ENCODE measurements at places on chromosomes 2 and 18. TPM values are rescaled to one million over a fixed set of nuclear protein-coding genes. Genes with fewer than 3 reads are reported as not detected.

DNA sequence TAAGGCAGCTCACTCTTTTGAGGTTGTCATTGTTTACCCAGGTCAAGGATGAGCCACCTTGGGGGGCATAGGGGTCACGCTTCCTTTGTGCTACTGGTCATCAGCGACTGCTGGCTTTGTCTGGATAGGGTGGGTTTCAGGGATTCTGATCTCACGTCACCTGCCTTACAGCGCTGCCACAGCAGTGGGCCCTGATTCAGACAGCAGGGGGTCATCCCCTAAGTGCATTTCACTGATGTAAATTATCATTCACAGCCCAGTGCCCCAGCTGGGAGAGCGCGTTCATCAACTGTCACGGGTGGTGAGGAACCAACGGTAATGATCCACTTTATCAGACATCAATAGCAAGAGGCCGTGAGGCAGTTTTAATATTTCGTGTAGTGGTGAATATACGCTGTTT lies 291.2 kb downstream of the NEDD4L start:
- DNase-seq = no peak

DNA sequence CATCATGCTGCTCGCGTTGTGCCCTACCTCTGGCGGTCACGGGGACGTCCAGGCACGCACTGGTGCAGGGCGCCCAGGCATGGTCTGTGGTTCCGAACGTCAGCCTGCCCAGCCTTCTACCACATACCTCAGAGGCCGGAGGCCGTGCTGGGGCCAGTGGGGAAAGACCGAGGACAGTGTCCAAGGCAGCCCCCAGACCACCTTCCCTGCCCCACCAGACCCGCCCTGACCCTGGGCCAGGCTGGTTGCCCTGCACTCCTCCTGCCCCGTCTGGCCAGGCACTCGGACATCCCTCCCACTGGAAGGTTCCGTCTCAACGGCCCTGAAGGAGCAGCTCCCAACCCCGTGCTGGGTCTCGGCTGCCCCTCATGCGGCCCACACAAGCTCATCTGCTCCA lies 32.8 kb downstream of the SLC66A2 start:
- peak; percentile 11 for DNase-seq

DNA sequence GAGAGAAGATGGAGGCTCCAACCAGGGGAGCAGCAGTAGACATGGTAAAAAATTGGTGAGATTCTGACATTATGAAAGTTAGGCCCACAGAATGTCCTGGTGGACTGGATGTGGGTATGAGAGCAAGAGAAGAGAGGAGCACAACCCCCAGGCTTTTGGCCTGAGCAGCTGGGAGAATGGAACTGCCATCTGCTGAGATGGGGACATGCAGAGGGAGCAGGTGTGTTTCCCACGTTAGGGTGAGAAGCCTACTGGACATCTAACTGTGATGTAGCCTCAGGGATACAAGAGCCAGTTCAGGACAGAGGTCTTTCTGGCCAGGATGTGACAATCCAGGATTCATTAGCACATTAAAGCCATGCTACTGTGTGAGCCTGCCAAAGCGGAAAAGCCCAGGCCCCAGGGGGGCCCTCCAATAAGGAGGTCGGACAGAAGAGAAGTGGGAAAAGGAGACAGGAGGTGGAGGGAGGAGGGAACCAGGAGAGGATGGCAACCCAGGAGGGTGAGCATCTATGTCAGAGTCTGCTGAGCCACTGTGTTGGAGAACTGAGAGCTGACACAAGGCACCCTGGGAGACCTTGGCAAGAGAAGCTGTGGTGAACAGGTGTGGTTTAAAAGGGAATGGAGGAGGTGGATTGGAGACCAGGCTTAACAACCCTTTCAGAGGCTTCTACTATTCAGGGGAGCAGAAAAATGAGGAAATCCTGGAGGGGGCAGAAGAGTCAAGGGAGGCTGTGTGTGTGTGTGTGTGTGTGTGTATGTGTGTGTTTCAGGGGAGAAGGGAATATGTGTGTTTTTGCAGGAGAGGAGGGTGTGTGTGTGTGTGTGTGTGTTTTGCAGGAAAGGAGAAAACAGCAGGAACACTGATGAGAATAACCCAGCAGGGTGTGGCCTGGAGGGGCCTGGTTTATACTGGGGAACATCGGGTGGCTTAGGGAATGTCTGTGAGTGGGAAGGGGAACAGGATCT lies 10.5 kb downstream of the CYB5A start:
- DNase-seq = no peak

GRCh38 chr2:128734521-128735295 lies 416.0 kb upstream of the HS6ST1 start:
- DNase-seq = peak; percentile 52

DNA sequence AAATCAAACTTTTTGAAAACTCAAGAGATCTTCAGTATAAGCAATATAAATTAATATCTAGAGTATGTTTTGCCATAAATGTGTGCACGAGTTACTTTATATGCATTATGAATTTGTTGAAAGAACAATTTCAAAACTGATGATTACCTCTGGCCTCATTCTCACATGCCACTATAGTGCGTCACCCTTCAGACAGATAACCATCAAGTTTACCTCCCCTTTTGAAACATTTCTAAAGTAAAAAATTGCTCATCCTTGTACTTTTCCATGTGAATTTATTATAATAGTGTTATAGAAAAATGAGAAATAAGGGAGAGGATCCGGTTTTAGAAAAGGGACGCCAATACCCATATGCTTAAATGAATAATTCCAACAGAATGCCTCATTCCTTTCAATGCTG lies 38.3 kb downstream of the ZEB2 start:
- no peak for DNase-seq

DNA sequence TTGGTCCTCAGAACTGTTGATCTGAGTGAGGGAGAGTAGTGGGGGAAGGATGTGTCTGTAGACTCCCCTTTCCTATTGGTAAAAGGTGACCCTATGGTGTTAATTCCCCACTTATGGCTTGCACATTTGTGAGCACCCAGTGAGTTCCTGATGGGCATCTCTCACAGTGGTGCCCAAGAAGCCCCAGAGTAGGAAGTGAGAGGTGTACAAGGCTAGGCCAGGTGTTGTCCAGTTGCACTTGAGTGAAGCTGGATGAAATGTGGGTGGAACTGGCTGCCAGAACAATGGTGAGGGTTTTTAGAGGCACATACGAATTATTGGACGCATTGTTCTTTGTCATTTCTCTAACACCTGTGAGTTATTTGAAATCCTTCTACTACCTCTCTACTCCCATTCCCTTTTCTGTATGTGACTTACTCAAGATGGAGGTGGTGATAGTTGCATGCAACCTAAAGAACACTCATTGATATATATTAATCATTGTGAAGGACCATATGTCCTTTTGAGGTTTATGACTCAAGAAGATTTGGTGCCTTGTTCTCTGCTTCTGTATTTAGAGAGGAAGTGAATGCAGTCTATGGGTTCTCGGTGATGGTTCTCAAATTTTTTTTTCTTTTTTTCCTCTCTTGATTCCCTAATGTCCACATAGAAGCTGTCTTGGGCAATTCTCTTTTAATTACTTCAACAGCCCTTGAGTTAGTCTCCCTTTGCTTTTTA lies 162.7 kb downstream of the FSHR start:
- DNase-seq = no peak

DNA sequence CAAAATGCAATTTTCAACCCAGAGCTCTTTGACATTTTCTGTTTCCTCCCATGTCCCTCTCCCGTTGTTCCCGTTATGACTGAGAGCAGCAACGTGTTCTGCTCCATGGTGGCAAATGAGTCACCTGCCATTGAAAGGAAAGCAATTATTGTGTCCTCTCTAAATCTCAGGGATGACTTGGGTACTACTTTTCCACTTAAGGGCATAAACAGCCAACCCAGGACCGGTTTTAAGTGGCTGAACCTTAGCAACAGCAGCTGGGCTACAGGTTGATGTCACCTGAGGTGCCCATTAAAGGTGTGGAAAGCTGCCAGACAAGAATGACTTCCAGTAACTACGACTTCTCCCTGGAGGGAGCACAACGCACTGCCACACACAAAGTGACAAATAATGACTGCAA lies 236.8 kb downstream of the NCKAP5 start:
- no peak for DNase-seq

GRCh38 chr2:230798769-230799399 lies 65.9 kb upstream of the ITM2C start:
- no peak for DNase-seq

- DNase-seq = no peak
These were observed 3.8 kb upstream of the CNNM4 start for GRCh38 chr2:96756788-96757476.

GRCh38 chr2:145321344-145321743 lies 801.4 kb upstream of the ZEB2 start:
- no peak for DNase-seq

DNA sequence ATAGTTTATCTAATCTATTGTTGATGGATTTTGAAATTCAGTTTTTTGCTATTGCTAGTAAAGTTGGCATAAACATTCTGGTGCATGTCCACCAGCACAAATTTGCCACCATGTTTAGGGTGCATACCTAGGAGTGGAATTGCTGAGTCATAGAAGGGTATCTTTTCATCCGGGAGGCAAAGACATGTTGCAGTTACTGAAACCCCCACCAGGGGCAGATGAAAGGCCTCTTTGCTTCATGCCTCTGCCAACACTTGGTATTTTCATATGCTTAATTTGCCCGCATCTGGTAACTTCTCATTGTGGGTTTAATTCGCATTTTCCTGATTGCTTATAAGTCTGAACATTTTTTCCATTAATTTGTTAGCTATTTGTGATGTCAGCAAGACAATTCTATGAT lies 8.2 kb downstream of the DCC start:
- no peak for DNase-seq

DNA sequence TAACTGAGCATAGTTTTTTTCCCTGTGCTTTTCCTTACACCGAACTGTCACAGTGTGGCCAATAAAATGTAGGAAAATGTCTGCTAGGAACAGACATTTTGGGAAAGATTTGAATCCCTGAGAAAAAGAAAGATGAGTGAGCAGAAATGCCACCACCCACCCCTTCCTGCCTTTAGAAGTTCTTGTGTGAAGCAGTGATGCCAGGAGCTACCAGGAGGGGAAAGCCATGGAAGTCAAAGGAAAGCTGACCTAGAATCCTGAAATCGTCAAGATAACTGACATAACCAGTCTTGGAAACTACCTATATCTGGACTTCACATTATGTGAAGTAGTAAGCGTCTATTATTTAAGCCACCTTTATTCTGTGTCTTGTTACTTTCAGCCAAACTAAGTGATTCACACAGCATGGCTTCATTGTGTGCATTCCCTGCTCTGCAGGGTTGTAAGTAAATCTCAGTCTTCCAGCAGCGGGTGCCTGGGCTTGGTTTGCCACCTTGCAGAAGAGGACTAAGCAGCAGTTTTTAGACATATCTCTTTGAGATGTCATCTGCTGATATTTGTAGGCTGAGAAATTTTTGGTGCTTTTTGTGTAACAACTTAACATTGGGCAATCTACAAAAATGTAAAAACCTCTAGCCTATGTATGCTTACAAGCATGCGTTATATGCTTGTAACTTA lies 11.2 kb upstream of the SPRED2 start:
- DNase-seq = no peak

DNA sequence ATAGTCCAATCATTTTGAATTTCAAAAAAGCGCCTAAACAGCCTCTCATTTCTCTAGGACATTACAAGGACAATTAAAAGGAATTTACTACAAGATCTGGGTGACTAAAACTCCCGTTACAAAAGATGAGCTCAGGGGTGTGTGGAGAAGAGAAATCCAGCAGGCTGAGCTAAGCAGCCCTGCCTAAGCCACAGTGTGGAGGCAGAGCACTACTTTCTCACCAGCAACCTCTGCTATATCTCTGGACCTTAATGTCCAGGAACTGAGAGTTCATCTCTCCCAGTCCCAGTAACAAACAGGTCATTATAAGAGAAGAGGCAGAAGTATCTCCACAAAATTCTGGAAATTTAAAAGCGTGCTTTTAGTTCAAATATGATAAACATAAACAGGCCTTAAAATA lies 18.9 kb upstream of the ANKRD62 start:
- no peak for DNase-seq

- DNase-seq = no peak
These were observed 310.6 kb upstream of the ZEB2 start for GRCh38 chr2:144830543-144830942.

GRCh38 chr2:104572834-104573233 lies 281.1 kb upstream of the POU3F3 start:
- no peak for DNase-seq

DNA sequence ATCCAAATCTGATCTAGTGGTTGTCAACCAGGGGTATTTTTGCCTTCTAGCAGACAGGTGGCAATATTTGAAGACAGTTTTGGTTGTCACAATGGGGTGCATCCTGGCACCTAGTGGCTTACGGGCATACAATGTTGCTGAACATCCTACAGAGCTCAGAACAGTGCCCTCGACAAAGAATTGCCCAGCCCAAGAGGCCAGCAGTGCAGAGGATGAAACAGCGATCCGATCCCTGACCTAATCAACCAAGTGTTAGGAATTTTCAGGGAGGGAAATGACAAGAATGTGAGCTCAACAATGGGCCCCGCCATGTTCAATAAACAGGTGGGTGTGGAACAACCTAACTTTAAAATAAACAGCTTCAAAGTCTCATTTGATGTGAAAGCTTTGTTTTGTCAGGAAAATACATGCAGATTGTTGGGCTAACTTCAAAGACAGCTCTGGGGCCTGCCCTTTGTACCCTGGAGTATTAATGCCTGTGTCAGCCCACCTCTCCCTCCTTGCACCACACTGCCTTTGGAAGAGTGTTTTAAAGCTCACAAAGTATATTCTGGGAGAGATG lies 22.5 kb upstream of the SCYGR5 start:
- no peak for DNase-seq

GRCh38 chr2:119206201-119206600 lies 17.4 kb upstream of the STEAP3 start:
- no peak for DNase-seq

DNA sequence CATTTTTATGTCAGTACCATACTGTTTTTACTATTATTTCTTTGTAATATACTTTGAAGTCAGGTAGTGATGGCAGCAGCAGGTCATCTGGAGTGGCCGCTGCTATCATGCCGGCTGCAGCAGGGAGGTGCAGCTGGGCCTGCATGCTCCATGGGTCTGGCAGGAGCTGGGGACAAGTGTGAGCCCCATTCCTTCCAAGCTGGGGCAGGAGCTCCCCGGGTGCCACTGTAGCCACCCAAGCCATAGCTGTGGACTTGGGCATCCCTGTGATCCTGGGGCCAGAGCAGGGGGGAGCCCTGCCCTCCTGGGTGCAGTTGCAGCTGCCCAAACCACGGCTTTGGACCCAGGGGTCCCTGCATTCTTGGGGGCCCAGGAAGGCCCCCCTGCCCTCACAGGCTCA lies 59.2 kb downstream of the CSRNP3 start:
- DNase-seq = no peak

DNA sequence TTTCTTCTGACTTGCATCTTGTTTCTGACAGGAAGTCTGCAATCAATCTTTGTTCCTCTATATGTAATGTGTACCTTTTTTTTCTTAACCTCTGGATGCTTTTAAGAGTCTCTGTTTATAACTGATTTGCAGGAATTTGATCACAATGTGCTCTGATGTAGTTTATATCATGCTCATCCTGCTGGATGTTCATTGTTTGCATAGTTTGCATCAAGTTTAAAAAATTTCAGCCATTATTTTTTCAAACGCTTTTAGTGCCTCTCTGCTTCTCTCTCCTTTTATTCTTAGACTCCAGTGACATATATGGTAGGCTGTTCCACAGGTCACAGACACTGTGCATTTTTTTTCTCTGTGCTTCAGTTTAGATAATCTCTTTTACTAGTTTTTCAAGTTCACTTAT lies 23.9 kb downstream of the RBKS start:
- no peak for DNase-seq

- no peak for DNase-seq
These were observed 56.4 kb upstream of the ITGB6 start for GRCh38 chr2:160256507-160256906.

The ABCB6 gene
- total RNA-seq = 20.2 TPM

The ADAM17 gene
- 16.2 TPM for total RNA-seq

The FOXD4L1 gene
- total RNA-seq = 0.11 TPM

The IL1R2 gene
- 3.9 TPM for total RNA-seq

The MYO1B gene
- 10.3 TPM for total RNA-seq

The RAD51AP2 gene
- total RNA-seq = 0.26 TPM

The RNF125 gene
- 1.7 TPM for total RNA-seq

The ATRAID gene
- 177 TPM for total RNA-seq
